ENCODE measurements at places on chromosomes 2 and 18.

DNA sequence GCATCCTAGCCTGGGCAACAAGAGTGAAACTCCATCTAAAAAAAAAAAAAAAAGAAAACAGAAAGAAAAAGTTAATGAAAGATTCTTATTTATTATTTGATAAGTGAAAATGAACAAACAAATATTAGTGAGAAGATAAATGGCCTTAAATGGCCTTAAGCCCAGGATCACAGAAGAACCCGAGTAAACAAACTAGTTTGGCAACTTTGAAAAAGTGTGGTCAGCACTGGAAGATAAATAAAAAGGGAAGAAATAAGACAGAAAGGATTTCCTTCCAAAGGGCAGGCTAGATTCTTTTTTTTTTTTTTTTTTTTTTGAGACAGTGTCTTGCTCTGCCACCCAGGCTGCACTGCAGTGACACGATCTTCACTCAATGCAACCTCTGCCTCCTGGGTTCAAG lies 692.4 kb downstream of the CPS1 start:
- no peak for DNase-seq

GRCh38 chr18:3869848-3870247 lies 419.9 kb downstream of the TGIF1 start:
- no peak for DNase-seq

- DNase-seq, result no peak
Measured at GRCh38 chr18:51767293-51767692, 569.8 kb upstream of the MEX3C start.

GRCh38 chr2:193583638-193584400 lies 1389.1 kb upstream of the TMEFF2 start:
- DNase-seq, result no peak

- no peak for DNase-seq
Measured at GRCh38 chr2:30662268-30663131, 144.7 kb downstream of the CAPN13 start.

GRCh38 chr2:109498906-109499305 lies 114.9 kb downstream of the SEPTIN10 start:
- DNase-seq, result no peak

DNA sequence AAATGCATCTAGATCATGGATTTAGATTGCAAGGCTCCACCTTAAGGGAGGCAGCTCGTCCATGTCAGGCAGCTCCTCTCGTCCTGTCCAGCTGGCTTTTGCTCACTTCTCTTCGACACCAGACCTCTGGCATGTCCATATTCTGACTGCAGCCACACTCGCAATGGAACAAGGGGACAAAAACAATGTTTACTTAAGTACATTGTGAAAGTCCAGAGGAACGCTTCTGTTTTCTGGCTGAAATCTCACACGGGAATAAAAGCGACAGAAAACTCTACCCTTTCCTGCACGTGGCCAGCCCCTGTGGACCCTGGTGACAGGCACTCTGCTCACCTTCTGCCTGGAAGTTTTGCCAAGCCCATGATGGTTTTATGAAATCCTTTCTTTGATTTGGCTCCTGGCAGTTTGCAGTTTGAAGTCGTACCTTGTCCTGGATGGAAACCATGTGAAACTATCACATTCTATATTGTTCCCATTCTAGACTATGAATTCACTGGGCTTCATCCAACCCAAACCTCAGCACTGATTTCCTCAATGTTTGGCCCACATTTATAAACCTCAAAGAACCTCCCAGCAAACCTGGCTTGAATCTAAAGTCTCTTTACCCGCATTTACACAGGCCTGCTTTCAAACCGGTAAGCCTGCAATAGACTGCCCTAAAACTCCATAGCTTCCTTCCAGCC lies 134.3 kb upstream of the PIEZO2 start:
- no peak for DNase-seq

- DNase-seq, result no peak
Measured at GRCh38 chr18:50720325-50720674, 99.5 kb downstream of the MRO start.

DNA sequence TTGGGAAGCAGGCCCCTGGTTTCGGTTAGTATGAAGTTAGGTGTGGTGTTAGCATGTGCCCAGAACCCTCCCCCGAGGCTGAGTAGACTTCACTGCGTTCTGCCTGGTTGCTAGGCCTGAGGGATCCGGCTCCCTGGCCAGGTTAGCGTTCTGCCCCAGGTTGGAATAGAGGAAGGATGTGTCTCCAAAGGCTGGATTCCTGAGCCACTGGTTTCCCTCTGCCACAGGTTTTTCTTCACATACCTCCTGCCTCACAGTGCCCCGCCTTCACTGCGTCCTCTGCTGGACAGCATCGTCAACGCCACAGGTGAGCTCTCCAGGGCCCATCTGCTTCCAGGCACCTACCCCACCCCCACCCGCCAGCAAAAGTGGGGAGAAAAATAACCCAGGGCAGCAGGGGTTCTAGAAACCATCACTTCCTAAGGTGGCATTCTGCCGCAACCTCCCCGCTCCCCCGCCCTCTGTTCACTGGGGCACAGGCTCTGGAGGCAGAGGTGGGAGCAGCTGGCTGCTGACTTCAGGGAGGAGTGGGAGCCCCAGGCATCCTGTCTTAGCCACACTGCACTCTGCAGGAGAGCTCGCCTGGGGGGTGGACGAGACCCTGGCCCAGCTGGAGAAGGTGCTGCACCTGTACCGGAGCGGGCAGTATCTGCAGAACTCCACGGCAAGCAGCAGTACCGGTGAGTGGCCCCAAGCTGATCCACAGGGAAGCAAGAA lies 7.1 kb downstream of the PKDCC start:
- no peak for DNase-seq

DNA sequence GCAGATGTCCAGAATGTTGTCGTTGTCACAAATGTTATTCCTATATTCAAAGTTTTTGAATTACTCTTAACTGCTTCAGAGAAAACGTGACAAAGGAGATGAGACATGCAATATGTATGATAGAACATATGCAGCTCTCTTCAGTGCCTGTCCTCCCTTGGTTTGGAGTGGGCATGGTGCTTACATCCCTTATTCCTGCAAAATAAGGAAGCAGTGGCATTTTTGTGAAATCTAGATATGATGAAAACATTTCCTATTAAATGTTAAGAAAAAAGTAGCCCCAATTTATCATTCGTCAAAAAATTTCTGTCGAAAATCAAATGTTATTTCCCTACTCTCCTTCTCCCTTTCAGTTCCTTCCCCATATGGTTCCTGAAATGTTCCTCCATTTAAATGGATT lies 457.5 kb upstream of the FANCL start:
- DNase-seq, result no peak

GRCh38 chr2:45607701-45608100 lies 3.4 kb downstream of the SRBD1 start:
- DNase-seq, result no peak

DNA sequence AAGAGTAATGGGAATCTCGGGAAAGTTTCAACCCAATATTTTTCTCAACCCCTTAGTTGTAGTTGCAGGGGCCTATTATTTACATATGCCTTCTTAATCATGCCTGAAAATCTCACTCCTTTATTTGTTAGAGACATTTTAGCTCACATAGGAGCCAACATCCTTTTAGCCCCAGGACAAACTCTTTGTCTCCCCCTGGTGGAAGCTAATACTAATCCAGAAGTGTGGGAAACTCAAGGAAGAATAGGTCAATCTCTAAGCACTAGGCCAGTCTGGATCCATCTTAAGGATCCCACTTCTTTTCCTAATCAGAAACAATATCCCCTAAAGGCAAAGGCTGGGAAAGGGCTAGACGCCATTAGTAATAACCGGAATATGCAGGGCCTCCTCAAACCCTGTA lies 550.9 kb upstream of the PKDCC start:
- no peak for DNase-seq

- DNase-seq, result no peak
Measured at GRCh38 chr18:9535430-9535991, 60.2 kb downstream of the RALBP1 start.

DNA sequence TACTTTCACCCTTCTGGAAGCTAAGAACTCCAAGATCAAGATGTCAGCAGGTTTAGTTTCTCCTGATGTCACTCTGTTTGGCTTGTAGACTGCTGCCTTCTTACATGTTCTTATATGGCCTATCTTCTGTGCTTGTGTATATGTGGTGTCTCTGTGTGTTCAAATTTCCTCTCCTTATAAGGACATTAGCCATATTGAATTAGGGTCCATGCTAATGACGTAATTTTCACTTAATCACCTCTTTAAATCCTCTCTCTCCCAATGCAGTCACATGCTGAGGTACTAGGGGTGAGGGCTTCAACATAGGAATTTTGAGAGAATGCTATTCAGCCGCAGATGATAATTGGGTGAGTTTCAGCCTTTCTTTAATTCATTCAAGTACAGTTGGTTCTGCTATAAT lies 458.3 kb upstream of the SYT4 start:
- no peak for DNase-seq

- no peak for DNase-seq
Measured at GRCh38 chr2:171325886-171326585, 107.8 kb downstream of the METTL8 start.

- no peak for DNase-seq
Measured at GRCh38 chr2:11065833-11066485, 89.3 kb upstream of the SLC66A3 start.

GRCh38 chr18:62379051-62379450 lies 53.9 kb downstream of the TNFRSF11A start:
- no peak for DNase-seq

- DNase-seq, result no peak
Measured at GRCh38 chr2:118807668-118808428, 39.6 kb downstream of the EN1 start.

- DNase-seq, result no peak
Measured at GRCh38 chr2:222774941-222775340, 85.9 kb upstream of the ACSL3 start.

DNA sequence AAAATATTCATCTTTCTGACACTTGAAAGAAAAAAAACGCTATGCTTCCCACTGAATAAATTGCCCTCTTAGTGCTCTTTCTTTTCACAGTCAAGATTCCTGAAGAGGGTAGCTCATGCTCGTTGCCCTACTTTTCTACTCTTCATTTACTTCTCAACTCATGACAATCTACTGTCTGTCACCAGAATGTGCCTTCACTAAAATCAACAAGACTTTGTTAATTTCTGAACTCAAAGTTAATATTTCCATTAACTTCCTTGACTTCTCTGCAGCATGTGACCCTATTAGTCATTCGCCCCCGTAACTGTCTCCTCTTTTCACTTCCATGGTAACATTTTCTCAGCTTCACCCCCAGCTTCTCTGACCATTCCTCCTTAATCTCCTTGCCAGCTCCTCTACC lies 98.9 kb upstream of the MAPRE2 start:
- DNase-seq, result no peak

DNA sequence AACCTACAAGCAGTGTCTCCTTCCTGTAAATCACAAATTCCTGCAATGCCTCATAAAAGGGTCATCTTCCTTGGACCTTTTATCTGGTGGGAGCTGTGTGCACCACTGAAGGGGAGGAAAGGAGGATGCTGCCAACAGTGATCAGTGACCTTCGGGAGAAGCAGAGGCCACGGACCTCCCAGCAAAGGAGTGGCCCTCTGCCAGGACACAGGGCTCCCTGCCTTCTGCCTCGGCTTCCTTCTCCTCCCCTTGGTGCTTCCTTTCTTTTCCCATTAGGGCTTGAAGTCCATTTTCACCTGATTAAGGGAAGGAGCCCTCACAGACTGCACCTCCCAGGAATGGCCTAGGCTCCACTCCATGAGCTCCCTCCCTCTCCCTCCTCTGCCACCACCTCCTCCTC lies 85.3 kb upstream of the ITGA6 start:
- DNase-seq, result no peak

- DNase-seq, result no peak
Measured at GRCh38 chr18:66211749-66212148, 392.1 kb downstream of the CDH19 start.

DNA sequence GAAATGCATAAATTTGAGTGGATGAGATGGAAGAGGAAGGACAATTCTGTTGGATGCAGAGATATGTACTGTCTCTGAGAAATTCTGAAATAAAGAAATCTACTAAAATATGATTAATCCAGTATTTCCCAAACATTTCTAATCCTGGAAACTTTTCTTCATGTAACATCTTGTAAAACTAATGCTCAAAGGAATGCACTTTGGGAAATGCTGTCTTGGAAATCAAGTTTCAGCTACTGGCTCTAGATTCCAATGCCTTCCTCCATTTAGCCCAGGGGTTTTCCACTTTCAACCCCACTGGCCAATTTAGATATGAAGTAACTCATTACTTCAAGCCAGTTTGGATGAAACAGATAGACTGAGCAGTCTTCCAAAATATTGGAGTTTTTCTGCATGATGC lies 355.1 kb downstream of the TXNL1 start:
- no peak for DNase-seq

DNA sequence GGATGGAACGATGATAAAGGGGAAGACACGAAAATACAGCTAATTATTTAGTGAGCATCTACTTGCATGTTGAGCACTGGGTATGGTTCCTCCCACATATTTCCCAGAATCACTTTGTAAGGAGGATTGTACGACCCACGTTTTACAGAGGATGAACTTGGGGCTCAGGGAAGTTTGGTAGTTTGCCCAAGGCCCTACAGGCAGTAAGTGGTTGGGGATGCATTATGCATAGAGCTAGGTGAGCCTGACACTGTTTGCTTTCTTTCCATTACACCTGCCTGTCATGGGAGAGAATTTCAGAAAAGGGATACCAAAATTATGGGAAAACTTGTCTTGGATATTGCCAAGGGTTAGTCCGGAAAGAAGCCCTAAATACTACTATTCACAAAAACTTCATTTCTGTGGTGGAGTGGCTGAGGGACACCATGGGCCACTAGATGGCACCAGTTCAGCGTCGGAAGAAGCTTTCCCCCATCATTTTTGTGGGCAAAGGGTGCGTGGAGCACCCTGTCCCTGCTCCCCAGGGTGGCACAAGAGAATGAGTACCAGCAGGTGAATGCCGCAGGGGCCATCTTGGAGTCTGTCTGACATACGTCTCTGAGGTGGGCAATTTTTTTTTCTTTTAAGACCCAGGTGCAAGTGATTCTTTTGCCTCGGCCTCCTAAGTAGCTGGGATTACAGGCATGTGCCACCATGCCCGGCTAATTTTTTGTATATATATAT lies 23.5 kb upstream of the C18orf32 start:
- DNase-seq, result peak; percentile 28

DNA sequence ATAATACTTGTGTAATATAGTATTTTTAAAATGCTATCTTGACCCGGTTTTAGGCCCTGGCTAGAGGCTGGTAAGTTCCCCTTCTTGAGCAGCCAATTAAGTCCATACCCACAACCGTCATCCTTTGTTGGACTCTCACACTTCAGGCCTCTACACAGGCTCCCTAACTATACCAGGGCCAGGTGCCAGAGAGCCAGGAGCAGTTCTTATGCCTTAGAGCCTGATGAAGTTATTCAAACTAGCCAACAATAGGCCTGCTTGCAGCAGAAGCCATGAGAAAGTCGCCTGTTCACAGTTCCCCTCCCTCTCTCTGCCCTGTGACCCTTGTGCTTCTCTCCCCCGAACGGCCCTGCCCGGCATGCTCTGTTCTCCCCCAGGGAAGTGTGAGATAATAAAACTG lies 454.2 kb upstream of the KLHL29 start:
- no peak for DNase-seq

GRCh38 chr2:230891509-230891908 lies 26.8 kb downstream of the ITM2C start:
- DNase-seq, result no peak

Data from activated CD4-positive, CD25-positive, alpha-beta regulatory T cell treated with anti-CD3 and anti-CD28 coated beads, Interleukin-2, amount 50 U/mL, for 16 hours (primary cell).